Pulmonary artery endothelial cell (primary cell): ENCODE measurements at places on chromosomes 16 and 17. TPM values are rescaled to one million over a fixed set of nuclear protein-coding genes. Genes with fewer than 3 reads are reported as not detected.

The HCRT gene
- not detected in 2 replicates for total RNA-seq

The PYDC1 gene
- not detected in 2 replicates for total RNA-seq

The TSPOAP1 gene
- total RNA-seq = not detected in 2 replicates

The EIF5A gene
- 799 and 805 TPM in 2 replicates for total RNA-seq

The CSNK1D gene
- 58.5 and 58.9 TPM in 2 replicates for total RNA-seq

The HOXB9 gene
- not detected in 2 replicates for total RNA-seq

The PDIA2 gene
- 0.14 and 0.92 TPM in 2 replicates for total RNA-seq

The SMARCD2 gene
- total RNA-seq = 71.5 and 107 TPM in 2 replicates

The TPSB2 gene
- not detected in 2 replicates for total RNA-seq

The KRTAP3-1 gene
- total RNA-seq = not detected in 2 replicates

The ST6GALNAC1 gene
- 0.33 TPM in 1 of 2 replicates, not detected in the other for total RNA-seq

The LITAFD gene
- total RNA-seq = not detected in 2 replicates

The FBXW10B gene
- 0.21 and 0.59 TPM in 2 replicates for total RNA-seq

The SERPINF2 gene
- not detected in 2 replicates for total RNA-seq

The TNRC6A gene
- 24.3 and 49.0 TPM in 2 replicates for total RNA-seq

The KRT39 gene
- not detected in 2 replicates for total RNA-seq

The AOC2 gene
- 0.26 and 0.49 TPM in 2 replicates for total RNA-seq

The IGF2BP1 gene
- total RNA-seq = 0.21 and 0.40 TPM in 2 replicates

The ENO3 gene
- total RNA-seq = 1.3 and 1.6 TPM in 2 replicates
